ENCODE measurements at places on chromosomes 1 and 21. TPM values are rescaled to one million over a fixed set of nuclear protein-coding genes. Genes with fewer than 3 reads are reported as not detected.

DNA sequence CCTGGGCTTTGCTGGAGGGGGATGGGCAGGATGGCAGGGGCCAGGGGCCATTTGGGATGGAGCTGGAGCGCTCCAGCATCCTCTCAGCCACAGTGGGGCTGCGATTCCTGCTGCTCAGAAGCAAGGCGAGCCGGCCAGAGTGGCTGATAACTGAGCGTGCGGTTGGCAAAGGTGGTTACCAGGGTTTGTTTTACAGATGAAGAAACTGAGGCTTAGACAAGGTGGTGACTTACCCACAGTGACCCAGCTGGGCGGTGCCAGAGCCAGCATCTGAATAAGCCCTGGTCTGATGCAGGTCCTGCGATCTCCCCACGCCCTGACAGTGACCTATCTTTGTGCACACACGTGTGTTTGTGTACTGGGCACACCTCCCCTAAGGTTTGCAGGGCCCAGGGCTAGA is 5.9 kb upstream of the PRXL2B start:
- peaks cover 50% of the 10 kb centered on the region for H3K4me1 ChIP-seq
- peak overlapping the region; percentile 97 for H3K27ac ChIP-seq
- DNase-seq: no peak
- H3K4me3 ChIP-seq: no peak overlapping the region
- peaks cover 2% of the 10 kb centered on the region for H3K36me3 ChIP-seq

GRCh38 chr1:240646571-240647240 is 34.8 kb upstream of the GREM2 start:
- no peak for DNase-seq
- no peaks in the 10 kb centered on the region for H3K27me3 ChIP-seq
- no peak overlapping the region for H3K4me3 ChIP-seq
- H3K4me1 ChIP-seq: peaks cover 3% of the 10 kb centered on the region
- H3K27ac ChIP-seq: no peak overlapping the region
- no peaks in the 10 kb centered on the region for H3K36me3 ChIP-seq

DNA sequence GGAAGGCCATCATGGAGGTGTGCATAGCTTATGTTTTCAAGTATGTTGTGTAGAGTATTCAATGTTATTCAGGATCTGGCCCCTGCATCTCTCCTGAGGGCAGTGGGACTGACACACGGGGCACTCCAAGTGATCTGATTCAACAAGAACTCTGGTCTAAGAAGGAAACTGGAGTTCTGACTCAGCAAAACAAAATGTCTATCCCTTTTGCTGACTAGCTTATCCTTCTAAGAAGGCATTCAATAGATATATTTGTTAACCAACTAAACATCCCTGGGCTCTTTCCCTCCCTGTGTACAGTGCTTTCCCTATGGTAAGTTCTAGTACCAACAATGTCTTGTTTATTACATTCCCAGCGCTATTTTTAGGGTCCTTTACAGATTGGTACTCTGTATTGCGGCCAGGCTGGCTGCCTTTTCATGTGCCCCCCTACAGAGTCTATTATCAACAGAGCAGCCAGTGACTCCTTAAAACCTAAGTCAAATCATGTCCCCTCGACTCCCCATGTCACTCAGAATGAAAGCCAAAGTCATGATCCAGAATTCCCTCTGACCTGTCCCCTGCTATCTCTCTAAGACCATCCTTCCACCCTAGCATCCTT is 304.9 kb downstream of the KCNH1 start:
- no peaks in the 10 kb centered on the region for H3K4me1 ChIP-seq
- no peaks in the 10 kb centered on the region for H3K36me3 ChIP-seq
- H3K27me3 ChIP-seq: peaks cover 29% of the 10 kb centered on the region
- no peak for DNase-seq
- H3K4me3 ChIP-seq: no peak overlapping the region

DNA sequence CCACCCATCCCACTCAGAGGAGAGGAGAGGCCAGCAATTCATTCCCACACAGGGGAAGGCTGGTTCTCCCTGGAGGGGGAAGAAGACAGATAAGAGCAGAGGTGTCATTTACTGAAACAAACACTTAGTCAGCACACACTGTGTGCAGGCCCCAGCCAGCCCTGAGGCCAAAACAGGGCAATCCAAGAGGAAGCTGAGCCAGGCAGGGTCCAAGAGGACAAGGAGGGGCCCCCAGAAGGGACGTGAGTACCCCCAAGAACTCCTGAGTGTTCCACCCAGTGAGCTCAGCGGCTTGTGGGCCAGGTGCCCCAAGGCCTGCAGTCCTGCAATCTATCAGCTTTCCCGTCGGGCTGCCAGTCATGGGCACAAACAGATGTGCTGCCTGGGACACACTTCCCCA is 15.8 kb downstream of the ADGRB2 start:
- peaks cover 32% of the 10 kb centered on the region for H3K4me1 ChIP-seq
- H3K27ac ChIP-seq: no peak overlapping the region
- no peak overlapping the region for H3K4me3 ChIP-seq

The ADORA1 gene
- 0.18 TPM for total RNA-seq

The PLEKHN1 gene
- 3.4 TPM for total RNA-seq

DNA sequence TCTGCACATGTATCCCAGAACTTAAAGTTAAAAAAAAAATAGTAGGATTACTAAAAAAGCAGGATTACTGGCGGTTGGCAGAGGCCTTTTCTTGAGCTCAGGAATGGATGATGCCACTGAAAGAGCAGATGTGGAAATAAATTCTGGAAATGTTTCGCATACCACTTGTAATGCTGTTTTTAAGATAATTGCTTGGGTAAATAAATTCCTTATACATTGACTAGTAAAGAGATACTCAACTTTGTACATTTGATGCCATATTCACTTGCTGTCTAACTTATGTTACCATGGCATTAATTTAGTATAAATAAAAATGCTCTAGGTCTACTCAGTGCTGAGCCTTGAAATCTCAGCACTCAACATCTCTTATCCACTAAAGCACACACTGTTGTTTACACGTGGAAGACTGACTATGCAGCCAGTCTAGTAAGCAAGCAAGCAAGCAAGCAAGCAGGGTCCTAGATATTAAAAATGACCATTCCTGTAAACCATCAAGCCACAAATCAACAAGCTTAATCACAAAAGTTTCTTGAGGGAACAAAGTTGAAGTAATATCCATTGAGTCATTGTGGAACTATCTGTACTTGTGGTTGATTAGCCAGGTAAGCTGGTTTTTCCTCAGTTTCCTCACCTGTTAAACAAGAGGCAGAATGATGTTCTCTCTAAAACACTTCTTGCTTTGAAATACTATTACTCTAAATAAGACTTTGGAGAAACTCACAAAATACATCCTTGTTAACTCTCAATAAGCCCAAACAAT is 1.7 kb upstream of the RASAL2 start:
- H3K27me3 ChIP-seq: peaks cover 41% of the 10 kb centered on the region
- no peak for DNase-seq
- H3K4me1 ChIP-seq: peaks cover 2% of the 10 kb centered on the region

The MTX1 gene
- 28.5 TPM for total RNA-seq

The SLC44A3 gene
- total RNA-seq: 2.1 TPM

- H3K4me1 ChIP-seq: no peaks in the 10 kb centered on the region
- no peak for DNase-seq
- no peaks in the 10 kb centered on the region for H3K27me3 ChIP-seq
- no peak overlapping the region for H3K27ac ChIP-seq
- H3K36me3 ChIP-seq: no peaks in the 10 kb centered on the region
Observed at GRCh38 chr1:188386666-188387065, 1557.9 kb downstream of the PLA2G4A start.

DNA sequence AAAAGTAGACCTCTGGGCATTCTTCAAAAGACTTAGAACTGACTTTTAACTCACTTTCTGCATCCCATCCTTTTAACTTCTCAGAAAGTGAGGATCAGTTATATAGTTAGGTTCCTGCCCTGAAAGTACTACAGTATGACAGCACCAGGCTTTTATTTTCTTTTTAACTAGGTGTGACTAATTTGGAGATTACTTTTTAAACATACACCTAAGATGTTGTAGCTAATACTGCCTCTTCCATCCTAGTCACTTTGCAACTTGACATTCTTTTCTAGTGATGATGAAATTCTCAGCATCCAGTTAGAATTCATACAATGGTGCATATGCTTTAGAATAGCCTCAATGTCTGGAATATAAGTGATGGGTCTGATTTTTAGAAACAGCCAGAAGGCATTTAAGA is 24.6 kb downstream of the RUNX1 start:
- H3K27me3 ChIP-seq: no peaks in the 10 kb centered on the region
- H3K27ac ChIP-seq: peak overlapping the region; percentile 96
- H3K4me1 ChIP-seq: peaks cover 73% of the 10 kb centered on the region
- H3K36me3 ChIP-seq: no peaks in the 10 kb centered on the region

The C4BPA gene
- total RNA-seq: not detected

DNA sequence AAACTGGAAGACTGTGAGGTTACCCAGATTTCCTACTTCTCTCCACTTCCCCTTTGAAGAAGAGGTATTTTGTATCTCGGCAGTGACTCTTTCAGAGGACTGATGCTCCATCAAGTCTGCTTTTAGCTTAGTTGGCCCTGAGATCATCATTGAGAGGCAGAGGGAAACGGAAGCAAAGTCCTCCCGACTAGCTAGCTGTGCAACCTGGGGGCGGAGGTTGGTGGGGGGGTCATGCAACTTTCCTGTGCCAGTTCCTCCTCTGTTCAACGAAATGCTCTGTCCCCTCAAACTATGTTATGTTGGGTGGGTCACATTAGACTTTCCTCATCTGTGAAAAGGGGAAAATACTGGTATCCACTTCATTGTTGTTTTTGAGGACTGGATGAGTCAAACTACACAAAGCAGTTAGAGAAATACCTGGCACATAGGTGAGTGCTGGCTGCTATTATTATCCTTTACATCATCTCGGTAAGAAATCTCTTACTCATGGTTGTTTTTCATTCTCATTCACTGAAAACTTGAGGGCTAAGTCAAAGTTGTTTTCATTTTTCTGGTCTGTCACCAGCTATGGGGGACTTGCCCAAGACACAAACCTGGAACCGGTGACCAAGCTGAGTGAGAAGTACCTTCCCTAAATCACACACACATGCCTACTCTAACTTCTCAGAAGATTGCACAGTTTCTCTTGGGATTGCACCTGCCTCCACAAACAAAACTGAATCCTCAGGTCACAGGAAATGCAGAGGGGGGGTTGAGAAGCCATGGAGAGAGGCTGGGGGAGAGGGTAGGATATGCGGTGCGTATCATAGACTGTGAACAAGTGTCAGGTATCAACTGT is 83.3 kb downstream of the ABCA4 start:
- H3K4me1 ChIP-seq: peaks cover 11% of the 10 kb centered on the region
- H3K4me3 ChIP-seq: no peak overlapping the region
- peaks cover 85% of the 10 kb centered on the region for H3K27me3 ChIP-seq
- no peak for DNase-seq

GRCh38 chr1:111615870-111616715 is 3.5 kb upstream of the RAP1A start:
- peaks cover 42% of the 10 kb centered on the region for H3K4me1 ChIP-seq
- H3K27ac ChIP-seq: peak overlapping the region; percentile 65
- H3K36me3 ChIP-seq: peaks cover 3% of the 10 kb centered on the region

DNA sequence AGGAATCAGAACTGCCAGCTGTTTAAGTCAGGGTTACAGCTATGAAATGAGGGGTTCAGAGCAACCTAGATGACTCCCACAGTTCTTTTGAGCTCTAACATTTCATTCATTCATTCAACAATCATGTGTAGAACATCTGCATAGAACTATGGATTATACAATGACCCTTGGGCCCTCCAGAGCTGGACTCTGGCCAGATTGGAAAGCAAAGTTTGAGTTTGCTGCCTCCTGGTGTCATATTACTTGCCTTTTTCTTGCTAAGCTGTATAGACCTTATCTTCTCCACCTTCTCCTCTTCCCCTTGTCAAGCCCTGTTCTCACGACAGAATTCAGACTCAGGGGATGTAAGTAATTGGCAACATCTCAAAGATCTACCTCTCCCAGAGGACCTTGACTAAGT is 4.0 kb downstream of the CASQ2 start:
- H3K36me3 ChIP-seq: peaks cover 3% of the 10 kb centered on the region
- no peaks in the 10 kb centered on the region for H3K4me1 ChIP-seq
- no peak overlapping the region for H3K27ac ChIP-seq
- DNase-seq: no peak
- H3K27me3 ChIP-seq: peaks cover 26% of the 10 kb centered on the region

The VWA5B1 gene
- total RNA-seq: 0.15 TPM

The B3GALT2 gene
- 3.3 TPM for total RNA-seq

- H3K4me1 ChIP-seq: no peaks in the 10 kb centered on the region
- H3K4me3 ChIP-seq: no peak overlapping the region
- H3K27me3 ChIP-seq: peaks cover 6% of the 10 kb centered on the region
- H3K27ac ChIP-seq: no peak overlapping the region
Observed at GRCh38 chr1:233566886-233567285, 47.0 kb upstream of the KCNK1 start.
